ENCODE measurements at places on chromosomes 5 and 9. TPM values are rescaled to one million over a fixed set of nuclear protein-coding genes. Genes with fewer than 3 reads are reported as not detected.

The SLC25A2 gene
- not detected for polyA plus RNA-seq

GRCh38 chr9:21904371-21904770, 89.8 kb downstream of the CDKN2A start:
- H3K27me3 ChIP-seq: no peaks in the 10 kb centered on the region
- H3K4me3 ChIP-seq: no peak overlapping the region
- no peak for DNase-seq

GRCh38 chr5:162607879-162608278, 540.3 kb downstream of the GABRG2 start:
- H3K36me3 ChIP-seq: no peaks in the 10 kb centered on the region
- peak; percentile 2 for DNase-seq
- H3K27ac ChIP-seq: no peak overlapping the region
- H3K27me3 ChIP-seq: no peaks in the 10 kb centered on the region
- H3K4me1 ChIP-seq: no peaks in the 10 kb centered on the region

DNA sequence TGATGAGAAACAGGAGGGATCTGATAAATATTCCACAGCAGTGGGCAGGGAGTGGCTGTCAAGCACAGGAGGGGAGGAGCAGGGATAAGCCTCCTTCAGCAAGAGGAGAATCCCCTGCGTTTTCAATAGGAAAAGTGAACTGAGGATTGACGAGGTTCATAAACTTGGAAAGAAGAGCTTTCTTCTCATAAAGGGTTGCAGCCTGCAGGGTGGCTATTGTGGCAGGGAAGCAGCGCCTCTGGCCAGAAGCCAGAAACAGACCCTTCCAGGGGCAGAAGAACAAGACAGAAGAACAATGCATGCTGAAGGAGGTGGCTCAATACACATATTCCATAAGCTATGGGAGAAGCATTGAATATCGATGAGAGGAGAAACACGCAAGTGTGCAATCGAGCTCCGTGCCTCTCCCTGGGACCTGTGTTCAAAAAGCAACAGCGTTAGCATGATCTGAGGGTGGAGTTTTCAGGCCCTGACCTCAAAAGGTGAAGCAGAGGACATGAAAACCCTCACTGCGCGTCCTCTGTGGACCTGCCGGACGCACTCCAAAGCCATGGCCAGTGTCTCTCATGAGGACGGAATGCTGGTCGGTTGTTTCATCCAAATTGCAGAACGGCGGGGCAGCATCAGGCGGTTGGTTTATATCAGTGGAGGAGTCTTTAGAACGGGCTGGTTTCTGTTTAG, 67.6 kb downstream of the ANKRD33B start:
- no peaks in the 10 kb centered on the region for H3K27me3 ChIP-seq
- H3K4me1 ChIP-seq: no peaks in the 10 kb centered on the region
- H3K36me3 ChIP-seq: no peaks in the 10 kb centered on the region
- no peak overlapping the region for H3K27ac ChIP-seq

- no peak for DNase-seq
- H3K4me1 ChIP-seq: no peaks in the 10 kb centered on the region
- no peak overlapping the region for H3K4me3 ChIP-seq
- no peak overlapping the region for H3K27ac ChIP-seq
- H3K27me3 ChIP-seq: no peaks in the 10 kb centered on the region
- H3K36me3 ChIP-seq: no peaks in the 10 kb centered on the region
Observed at GRCh38 chr5:106854922-106855321, 815.8 kb downstream of the EFNA5 start.

- H3K36me3 ChIP-seq: no peaks in the 10 kb centered on the region
- H3K27me3 ChIP-seq: peaks cover 32% of the 10 kb centered on the region
- no peak overlapping the region for H3K27ac ChIP-seq
- H3K4me3 ChIP-seq: no peak overlapping the region
- peak; percentile 29 for DNase-seq
- no peaks in the 10 kb centered on the region for H3K4me1 ChIP-seq
Observed at GRCh38 chr5:943918-944620, 51.4 kb downstream of the TRIP13 start.
